Common myeloid progenitor, CD34-positive (primary cell): ENCODE measurements at places on chromosomes 12 and 14.

DNA sequence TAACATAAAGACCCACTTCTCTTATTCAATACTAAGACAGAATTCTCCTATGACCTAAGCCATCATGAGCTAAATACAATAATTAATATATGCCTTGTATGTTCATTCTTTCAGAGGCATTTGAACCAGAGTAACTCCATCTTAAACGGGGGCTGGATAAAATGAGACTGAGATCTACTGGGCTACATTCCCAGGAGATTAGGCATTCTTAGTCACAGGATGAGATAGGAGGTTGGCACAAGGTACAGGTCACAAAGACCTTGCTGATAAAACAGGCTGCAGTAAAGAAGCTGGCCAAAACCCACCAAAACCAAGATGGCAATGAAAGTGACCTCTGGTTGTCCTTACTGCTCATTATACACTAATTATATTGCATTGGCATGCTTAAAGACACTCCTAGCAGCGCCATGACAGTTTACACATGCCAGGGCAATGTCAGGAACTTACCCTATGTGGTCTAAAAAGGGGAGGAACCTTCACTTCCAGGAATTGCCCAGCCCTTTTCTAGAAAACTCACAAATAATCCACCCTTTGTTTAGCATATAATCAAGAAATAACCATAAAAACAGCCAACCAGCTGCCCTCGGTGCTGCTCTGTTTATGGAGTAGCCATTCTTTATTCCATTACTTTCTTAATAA, 260.7 kb downstream of the SSPN start:
- no peak overlapping the region for H3K27ac ChIP-seq
- peaks cover 21% of the 10 kb centered on the region for H3K36me3 ChIP-seq
- no peaks in the 10 kb centered on the region for H3K27me3 ChIP-seq

GRCh38 chr12:73277971-73278370, 1005.8 kb downstream of the TRHDE start:
- no peak overlapping the region for H3K4me3 ChIP-seq
- no peaks in the 10 kb centered on the region for H3K4me1 ChIP-seq
- no peaks in the 10 kb centered on the region for H3K36me3 ChIP-seq
- H3K27ac ChIP-seq = peak overlapping the region; percentile 15

GRCh38 chr12:64713376-64713775, 45.8 kb downstream of the GNS start:
- H3K27ac ChIP-seq = no peak overlapping the region
- H3K4me3 ChIP-seq = no peak overlapping the region
- H3K4me1 ChIP-seq = peaks cover 3% of the 10 kb centered on the region
- no peaks in the 10 kb centered on the region for H3K27me3 ChIP-seq
- no peak for DNase-seq
- peaks cover 35% of the 10 kb centered on the region for H3K36me3 ChIP-seq

DNA sequence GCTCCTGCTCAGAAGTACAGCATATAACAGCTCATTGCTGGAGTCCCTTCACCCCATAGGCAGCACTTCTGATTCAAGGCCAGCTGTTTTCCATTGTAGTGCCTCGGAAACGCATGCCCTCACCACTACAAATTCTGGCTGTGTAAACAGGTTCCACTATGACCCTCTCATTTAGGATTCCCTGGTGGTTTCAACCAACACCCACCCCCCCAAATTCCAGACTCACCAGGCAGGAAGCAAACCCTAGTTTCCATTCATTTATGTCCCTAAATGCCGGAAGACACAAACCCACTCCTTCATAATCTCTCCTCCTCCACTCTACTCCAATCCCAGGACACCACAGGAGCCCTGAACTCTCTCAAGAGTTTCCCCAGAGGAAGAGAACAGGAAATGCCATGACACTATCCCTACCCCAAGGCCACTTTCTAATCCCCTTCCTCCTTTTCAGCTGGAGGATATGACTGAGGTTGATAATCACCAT, 75.9 kb upstream of the TMPO start:
- H3K4me1 ChIP-seq = peaks cover 18% of the 10 kb centered on the region
- DNase-seq = no peak
- peak overlapping the region; percentile 33 for H3K4me3 ChIP-seq
- H3K27me3 ChIP-seq = no peaks in the 10 kb centered on the region

GRCh38 chr14:99075771-99076375, 196.1 kb downstream of the BCL11B start:
- H3K27me3 ChIP-seq = no peaks in the 10 kb centered on the region
- no peak overlapping the region for H3K27ac ChIP-seq
- no peaks in the 10 kb centered on the region for H3K36me3 ChIP-seq
- no peaks in the 10 kb centered on the region for H3K4me1 ChIP-seq
- H3K4me3 ChIP-seq = peak overlapping the region; percentile 32
- no peak for DNase-seq

GRCh38 chr14:69355154-69355597, 42.9 kb downstream of the ERH start:
- DNase-seq = no peak

GRCh38 chr12:85060916-85061315, 24.8 kb downstream of the LRRIQ1 start:
- no peaks in the 10 kb centered on the region for H3K27me3 ChIP-seq
- H3K27ac ChIP-seq = no peak overlapping the region
- no peaks in the 10 kb centered on the region for H3K4me1 ChIP-seq
- DNase-seq = peak; percentile 13
- H3K36me3 ChIP-seq = no peaks in the 10 kb centered on the region
- no peak overlapping the region for H3K4me3 ChIP-seq

- no peak overlapping the region for H3K27ac ChIP-seq
- no peaks in the 10 kb centered on the region for H3K27me3 ChIP-seq
- no peak overlapping the region for H3K4me3 ChIP-seq
- no peaks in the 10 kb centered on the region for H3K36me3 ChIP-seq
These were observed 167.2 kb downstream of the FSCB start for GRCh38 chr14:44339862-44340261.

GRCh38 chr12:27425306-27425705, 21.2 kb upstream of the SMCO2 start:
- DNase-seq = no peak
- peaks cover 6% of the 10 kb centered on the region for H3K4me1 ChIP-seq
- H3K36me3 ChIP-seq = no peaks in the 10 kb centered on the region
- H3K27ac ChIP-seq = no peak overlapping the region
- H3K4me3 ChIP-seq = no peak overlapping the region

DNA sequence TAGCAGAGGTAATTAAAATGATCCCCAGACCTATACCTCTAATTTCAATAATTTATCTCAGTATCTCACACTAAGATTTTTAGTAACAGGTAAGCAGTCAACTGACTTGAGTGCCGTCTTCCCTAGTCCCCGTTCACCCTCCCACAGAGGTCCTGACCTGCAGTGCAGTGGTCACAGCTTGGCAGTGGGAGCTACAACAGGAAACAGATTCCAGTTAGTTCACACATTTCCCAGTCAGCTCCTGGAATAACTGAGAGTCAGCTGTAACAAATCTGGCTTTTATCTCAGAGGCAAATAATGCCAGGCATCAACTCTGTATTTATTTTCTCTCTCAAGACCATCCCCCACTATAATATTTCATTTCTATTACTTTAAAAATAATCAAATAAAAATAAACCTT, 308.2 kb downstream of the ATP23 start:
- no peaks in the 10 kb centered on the region for H3K4me1 ChIP-seq
- H3K36me3 ChIP-seq = no peaks in the 10 kb centered on the region
- H3K27me3 ChIP-seq = no peaks in the 10 kb centered on the region
- no peak overlapping the region for H3K4me3 ChIP-seq
- H3K27ac ChIP-seq = no peak overlapping the region

- no peak overlapping the region for H3K4me3 ChIP-seq
- DNase-seq = no peak
- no peaks in the 10 kb centered on the region for H3K36me3 ChIP-seq
- H3K4me1 ChIP-seq = no peaks in the 10 kb centered on the region
These were observed 373.2 kb downstream of the ATP23 start for GRCh38 chr12:58314610-58315009.

DNA sequence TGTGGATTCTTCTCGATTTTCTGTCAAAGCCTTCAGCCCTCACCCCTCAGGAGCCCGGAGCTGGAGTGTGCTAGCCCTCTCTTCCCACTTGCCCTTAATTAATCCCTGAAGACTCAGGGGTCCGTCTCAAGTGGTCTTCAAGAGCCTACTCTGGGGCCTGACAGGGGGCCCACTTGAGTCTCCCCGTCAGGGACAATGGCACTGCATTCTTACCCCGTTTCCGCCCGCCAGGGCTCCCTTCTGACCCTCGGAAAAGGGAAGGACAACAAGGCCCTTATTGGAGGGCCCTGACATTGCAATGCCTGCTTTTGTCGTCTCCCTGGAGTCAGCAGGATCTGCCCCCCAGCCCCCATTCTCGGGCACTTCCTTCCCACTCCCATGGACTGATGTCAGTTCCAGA, 34.4 kb downstream of the TBX3 start:
- no peak for DNase-seq
- no peak overlapping the region for H3K27ac ChIP-seq
- H3K4me1 ChIP-seq = no peaks in the 10 kb centered on the region
- peaks cover 2% of the 10 kb centered on the region for H3K27me3 ChIP-seq
- no peaks in the 10 kb centered on the region for H3K36me3 ChIP-seq

- H3K36me3 ChIP-seq = peaks cover 97% of the 10 kb centered on the region
- H3K4me1 ChIP-seq = no peaks in the 10 kb centered on the region
- no peak overlapping the region for H3K27ac ChIP-seq
- no peak overlapping the region for H3K4me3 ChIP-seq
These were observed 23.0 kb upstream of the TBK1 start for GRCh38 chr12:64428956-64429355.

DNA sequence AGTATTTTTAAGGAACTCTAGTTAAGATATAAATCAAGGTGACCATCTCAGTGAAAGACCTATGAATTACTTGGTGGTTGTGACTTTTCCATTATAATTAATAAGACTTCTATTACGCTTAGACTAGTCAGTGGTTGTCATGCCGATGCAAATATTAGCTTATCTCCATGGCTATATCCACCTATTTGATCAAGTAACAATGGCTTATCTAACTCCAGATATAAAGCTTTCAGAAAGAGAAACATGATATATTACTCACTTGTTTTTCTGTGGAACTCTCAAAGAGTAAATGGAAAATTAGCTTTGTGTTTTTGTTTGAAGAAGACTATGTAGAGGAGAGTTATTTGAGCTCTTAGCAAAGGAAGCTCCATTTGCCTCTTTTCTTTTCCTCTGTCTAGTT, 323.8 kb upstream of the DCN start:
- DNase-seq = no peak
- no peak overlapping the region for H3K27ac ChIP-seq
- no peak overlapping the region for H3K4me3 ChIP-seq
- no peaks in the 10 kb centered on the region for H3K27me3 ChIP-seq
- H3K36me3 ChIP-seq = no peaks in the 10 kb centered on the region

DNA sequence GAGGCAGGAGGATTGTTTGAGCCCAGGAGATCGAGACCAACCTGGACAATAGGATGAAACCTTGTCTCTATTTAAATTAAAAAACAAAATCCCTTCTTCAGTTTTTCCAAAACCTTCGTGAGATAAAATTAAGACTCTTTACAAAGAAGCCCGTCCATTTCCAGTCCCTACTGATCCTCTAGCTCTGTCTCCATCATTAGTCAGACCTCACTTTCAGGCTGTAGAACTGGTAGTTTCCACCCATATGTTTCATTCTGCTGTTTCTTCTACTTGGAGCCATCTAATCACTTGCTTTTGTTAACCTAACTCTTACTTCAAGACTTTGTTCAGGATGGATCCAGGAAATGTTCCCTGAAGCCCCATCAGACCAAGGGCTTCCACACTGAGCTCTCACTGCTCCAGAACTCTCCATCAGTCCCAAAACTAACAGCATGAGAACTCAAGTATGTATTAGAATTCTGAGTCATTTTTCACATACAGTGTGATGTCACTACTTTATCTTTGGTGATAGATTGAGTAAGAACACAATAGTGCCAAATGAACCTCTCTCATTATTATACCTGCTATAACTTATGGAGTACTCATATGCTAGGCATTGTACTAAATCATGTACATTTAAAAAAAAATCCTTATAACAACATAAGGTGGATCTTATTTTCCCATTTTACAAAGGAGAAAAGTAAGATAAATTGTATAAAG, 90.8 kb downstream of the PRICKLE1 start:
- no peak for DNase-seq
- H3K4me3 ChIP-seq = no peak overlapping the region
- H3K36me3 ChIP-seq = no peaks in the 10 kb centered on the region
- H3K27ac ChIP-seq = no peak overlapping the region
- no peaks in the 10 kb centered on the region for H3K27me3 ChIP-seq

DNA sequence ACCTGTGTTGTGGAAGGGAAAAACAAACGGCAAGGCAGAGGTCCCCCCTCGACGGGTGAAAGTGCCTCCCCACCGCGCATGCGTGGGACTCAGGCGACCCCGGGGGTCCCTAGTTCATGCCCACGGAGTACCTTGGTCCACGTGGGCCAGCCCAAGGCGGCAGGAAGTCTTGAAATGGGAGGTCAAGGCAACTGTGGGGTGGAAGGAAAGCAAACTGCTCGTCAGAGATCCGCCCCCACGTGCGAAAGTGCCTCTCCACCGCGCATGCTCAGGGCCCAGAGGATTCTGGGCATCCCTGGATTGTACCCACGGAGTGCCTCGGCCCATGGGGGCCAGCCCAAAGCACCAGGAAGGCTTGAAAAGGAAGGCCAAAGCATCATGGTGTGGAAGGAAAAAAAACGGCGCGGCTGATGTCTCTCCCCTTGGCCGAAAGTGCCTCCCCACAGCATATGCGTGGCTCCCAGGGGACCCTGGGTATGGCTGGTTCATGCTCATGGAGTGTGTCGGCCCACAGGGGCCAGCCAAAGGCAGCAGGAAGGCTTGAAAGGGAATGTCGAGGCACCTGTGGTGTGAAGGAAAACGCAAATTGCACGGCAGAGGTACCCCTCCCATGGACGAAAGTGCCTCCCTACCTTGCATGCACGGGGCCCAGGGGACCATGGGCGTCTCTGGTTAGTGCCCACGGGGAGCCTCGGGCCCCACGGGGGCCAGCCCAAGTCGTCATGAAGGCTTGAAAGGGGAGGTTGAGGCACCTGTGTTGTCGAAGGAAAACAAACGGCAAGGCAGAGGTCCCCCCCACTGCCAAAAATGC, 369.7 kb downstream of the ALG10 start:
- H3K27ac ChIP-seq = no peak overlapping the region
- H3K36me3 ChIP-seq = no peaks in the 10 kb centered on the region
- no peaks in the 10 kb centered on the region for H3K4me1 ChIP-seq
- no peak for DNase-seq
